Suppressor macrophage (primary cell): ENCODE measurements at places on chromosomes 11 and 22.
A peak's percentile ranks its signal among the peaks of the same experiment; 100 is the strongest.

DNA sequence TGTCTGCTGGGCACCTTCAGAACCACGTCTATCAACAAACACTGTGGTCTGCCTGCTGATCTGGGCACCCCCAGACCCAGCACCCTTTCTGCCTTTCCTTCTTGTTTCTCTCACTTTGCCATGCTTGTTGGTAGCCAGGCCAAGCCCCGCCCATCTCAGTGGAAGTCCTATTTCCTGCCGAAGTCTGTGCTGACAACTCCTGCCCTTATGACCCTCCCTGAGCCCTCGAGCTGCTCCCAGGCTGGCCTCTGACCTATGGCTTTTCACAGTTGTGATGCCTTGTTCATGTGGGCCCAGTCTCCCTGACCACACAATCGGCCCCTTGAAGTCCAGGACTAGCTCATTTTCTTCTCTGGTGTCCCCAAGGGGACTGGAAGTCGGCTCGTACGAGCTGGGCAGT is 132.1 kb downstream of the DSCAML1 start:
- DNase-seq = peak; percentile 35

DNA sequence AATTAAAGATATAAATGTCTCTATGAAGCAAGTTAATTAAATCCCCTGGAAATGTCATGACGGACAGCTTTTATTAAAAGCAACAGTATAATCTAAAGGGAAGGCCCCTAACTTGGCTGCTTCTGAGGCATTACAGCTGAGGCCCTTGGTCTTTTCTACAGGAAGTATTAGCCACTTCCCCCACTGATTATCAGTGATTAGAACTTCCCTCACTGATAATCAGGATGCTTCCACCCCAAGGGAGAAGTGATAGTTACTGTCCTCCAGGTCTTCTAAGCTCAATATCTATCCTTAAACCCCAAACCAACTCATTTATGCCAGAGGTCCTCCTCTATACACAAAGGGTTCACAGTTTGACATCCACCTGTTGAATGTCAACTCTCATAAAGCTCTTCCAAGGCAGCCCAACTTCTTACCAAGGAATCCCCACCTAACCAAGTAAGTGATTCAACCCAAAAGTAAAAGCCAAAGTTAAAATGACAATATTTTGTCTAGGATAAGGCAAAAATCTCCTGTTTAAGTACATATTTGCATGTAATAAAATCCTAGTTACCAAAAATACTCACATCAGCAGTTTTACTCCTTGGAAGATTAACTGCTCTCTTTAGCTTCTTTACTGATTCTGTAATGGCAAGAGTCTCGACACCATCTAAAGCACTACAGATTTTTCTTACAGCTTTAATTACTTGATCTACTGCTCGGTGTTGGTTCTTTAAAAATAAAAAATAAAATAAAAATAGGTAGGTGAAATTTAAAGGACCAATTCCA is 58.6 kb upstream of the RPS13 start:
- no peak for DNase-seq

DNA sequence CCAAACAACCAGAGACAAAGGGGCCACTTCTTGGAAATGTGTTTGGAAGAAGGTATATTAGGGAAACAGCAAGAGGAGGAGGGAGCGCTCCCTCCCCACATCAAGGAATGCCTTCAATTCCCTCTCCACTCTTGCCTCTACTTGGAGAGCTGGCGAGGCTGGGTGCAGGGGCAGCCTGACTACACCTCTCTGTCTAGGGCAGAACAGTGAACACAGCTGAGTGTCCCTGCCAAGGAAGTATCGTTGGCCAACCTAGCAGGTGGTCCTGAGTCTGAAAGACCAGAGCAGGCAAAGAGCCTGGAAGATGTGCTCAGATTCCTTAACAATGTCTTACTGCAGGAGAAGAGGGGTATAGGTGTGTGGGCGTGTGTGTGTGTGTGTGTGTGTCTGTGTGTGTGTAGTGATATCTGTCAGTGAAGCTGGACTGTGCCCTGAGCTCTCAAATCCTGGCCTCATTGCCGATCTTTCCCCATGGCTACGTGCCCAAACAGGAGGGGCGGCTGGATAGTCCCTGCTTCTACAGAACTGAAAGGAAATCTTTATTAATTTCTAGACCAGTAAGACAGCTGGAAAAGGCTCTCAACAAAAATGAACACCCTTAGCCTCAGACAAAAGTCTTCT is 46.8 kb downstream of the PAMR1 start:
- DNase-seq = no peak

DNA sequence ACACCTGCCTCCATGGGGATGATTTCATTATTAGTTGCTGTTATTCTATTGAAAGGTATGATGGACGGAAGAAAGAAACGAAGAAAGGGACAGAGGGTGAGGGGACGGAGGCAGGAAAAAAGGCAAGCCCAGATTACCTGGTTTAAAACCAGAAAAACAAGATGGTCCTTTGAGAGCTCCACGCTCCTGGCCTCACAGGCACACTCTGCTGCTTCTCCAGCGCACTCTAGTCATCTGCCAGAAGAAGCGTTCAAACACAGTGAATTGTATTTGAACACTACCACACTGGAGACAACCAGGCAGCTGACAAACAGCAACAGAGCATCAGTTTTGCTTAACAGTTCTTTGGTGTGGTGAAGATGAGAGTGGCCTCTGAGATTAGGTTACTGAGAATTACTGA is 216.9 kb downstream of the CADM1 start:
- DNase-seq = no peak

GRCh38 chr11:95790933-95791708 is 823 bp downstream of the CEP57 start:
- DNase-seq = peak; percentile 54

DNA sequence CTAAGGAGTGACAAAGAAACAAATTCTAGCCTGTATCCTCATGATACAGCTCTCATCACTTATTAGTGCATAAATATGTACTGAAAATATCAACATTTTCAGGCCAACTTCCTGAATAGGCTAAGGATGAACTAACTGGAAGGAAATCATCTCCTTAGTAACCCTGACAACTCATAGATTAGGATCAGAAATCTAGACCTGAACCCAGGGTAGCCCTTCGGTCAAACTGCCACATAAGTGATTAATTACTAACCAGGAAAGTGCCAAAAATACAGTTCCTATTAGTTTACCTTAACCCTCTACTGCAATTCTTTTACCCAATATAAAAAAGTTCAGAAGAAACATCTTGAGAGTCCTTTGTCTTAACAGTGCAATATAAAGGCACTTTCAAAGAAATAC is 40.0 kb downstream of the AMBRA1 start:
- peak; percentile 39 for DNase-seq

DNA sequence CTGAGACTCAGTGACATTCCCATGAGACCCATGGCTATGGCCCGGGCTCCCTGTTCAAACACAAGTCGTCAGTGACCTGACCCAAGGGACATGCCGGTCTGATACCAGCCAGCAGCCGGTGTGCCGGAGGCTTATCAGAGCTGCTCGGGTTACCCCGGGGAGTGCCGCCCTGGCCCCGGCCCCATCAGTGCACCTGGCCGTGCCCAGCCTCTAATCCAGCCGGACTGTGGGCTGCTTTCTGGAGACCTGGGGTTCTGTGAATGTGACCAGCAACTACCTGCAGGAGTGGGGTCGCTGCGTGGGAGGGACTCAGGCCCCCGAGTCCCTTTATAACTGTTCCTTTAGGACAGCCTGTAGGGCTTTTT is 52.7 kb downstream of the LINC01488 start:
- DNase-seq = no peak

- DNase-seq = no peak
These were observed 14.5 kb upstream of the LRRC55 start for GRCh38 chr11:57167125-57167846.

DNA sequence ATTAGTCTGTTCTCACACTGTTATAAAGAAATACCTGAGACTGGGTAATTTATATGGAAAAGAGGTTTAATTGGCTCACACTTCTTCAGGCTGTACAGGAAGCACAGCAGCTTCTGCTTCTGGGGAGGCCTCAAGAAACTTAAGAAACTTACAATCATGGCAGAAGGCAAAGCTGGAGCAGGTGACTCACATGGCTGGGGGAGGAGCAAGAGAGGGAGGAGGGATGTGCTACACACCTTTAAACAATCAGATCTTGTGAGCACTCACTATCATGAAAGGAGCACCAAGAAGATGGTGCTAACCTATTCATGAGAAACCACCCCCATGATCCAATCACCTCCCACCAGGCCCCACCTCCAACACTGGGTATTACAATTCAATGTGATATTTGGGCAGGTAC is 381.6 kb downstream of the ETS1 start:
- no peak for DNase-seq

DNA sequence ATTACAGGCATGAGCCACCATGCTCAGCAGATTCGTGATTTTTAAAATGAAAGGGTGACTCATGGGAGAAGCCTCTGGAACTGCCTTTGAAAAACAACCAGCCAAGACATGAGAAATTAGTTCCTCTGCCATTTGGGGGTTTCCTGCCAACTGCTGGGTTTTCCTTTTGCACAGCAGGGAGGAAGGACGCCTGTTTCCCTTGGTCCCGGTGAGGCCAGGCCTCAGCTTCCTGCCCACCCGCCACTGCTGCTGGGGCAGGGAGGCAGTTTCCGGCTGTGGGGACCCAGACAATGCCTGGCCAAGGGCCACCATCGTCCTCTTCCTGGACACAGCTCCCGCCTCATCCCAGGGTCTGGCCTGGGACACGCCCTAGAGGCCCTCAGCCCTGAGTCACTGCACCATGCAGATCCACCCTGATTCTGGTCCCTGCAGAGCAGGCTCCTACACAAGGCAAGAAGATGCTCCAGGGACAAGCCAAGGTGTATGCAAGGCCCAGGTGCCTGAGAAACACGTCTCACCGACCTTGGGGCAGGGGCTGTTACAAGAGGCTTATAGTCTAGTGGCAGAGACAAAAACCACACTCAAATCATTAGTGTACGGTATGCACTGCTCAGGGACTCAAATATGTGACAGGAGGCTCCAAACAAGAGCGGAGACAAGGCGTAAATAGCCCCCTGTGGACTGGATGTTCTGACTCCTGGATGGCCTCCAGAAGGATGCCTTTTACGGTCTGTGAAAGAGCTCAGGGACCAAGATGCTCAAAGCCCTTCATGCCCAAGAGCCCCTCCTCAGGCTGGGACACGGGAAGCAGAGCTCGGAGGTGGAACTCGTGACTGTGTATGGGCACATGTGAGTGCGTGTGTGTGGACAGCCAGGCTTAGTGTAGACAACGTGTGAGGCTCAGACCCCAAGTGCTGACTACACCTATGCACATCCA is 10.0 kb downstream of the PPM1F start:
- DNase-seq = peak; percentile 74

- no peak for DNase-seq
These were observed 27.5 kb upstream of the CRYBB3 start for GRCh38 chr22:25172153-25172552.

DNA sequence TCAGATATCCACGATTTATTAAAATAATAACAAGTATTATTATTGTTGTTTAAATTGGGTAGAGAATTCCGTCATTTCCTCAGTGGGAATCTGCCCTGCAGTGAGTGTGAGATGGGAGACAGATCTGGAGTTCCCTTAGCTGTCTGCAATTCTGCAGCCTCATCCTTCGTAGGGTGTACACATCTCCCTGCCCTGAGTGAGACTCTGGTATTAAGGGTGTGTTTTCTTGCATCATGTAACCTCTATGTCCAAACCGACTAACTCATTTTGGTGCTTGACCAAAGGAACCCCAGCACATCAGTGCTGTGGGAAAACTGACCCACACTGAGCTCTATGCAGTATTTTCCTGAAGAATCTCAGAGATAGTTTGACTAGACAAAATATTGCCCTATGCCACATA is 157.6 kb downstream of the LDLRAD3 start:
- DNase-seq = no peak

DNA sequence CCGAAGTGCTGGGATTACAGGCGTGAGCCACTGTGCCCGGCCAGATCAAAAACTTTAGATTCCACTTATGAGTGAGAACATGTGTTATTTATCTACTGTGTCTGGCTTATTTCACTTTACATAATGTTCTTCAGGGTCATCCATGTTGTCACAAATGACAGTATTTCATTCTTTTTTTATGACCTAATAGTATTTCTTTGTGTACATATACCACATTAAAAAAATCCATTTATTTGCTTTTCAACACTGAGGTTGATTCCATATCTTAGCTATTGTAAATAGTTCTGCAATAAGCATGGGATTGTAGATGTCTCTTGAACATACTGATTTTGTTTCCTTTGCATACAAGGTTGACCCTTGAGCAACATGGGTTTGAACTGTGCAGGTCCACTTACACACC is 13.2 kb upstream of the SCGB1D1 start:
- no peak for DNase-seq

DNA sequence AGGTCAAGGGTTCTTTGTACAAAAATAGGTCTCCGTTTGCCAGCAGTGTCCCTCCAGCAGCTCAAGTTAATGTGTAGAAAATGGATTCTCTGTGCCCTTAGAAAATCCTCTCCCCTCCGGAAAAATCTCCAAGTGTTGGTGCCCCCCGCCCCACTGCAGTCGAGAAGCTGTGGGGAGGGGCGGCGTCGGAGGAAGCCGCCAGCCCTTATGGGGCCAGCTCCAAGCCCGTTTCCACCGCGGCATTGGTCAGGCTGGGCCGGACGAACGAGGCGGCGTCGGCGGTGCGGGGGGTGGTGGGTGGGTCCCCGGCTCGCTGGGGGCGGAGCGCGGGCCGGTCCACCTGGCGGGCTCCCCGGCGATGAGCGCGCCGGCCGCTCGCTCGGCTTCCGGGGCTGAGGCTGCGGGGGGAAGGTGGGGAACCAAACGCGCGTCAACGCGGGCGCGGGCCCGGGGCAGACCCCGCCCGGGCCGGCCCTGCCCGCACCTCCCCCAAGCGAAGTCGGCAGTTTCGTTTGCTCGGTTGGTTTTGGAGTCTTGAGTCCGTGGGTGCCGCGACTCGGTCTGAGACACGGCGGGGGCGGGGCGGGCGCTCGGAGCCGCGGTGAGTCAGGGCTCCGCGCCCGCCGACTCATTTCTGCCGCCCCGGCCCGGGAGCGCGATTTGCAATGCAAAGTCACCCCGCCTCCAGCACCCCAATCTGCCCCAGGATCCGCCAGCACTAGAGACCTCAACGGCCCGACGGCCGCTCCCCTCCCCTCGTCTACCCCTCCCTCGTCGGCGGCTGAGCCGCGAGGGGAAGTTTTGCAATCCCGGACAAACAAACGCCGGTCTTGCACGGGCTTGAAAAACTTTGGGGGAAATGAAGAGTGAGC is 1.4 kb downstream of the ASCL2 start:
- DNase-seq = peak; percentile 71

GRCh38 chr11:103662880-103663279 is 373.6 kb upstream of the DDI1 start:
- peak; percentile 32 for DNase-seq

DNA sequence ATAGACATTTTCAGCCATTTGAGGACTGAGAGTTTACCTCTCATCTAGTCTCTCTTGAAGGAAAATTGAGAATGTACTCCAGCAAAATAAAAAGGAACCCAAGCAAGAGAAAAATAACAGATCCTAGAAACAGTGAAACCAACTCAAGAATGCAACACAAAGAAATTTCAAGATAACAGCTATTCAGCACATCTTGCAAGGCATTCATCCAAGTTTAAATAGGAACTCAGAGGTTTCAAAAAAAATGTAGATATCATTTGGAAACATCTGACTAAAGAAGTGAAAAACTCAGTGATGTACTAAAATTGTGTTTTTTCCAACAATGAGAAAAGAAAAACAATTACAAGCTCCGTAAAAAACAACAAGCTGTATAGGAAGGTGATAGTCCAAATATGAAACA is 76.4 kb downstream of the TMEM135 start:
- DNase-seq = no peak
